Thoracic aorta (tissue), 2 donors: ENCODE measurements at places on chromosomes 6 and 20. TPM values are rescaled to one million over a fixed set of nuclear protein-coding genes. Genes with fewer than 3 reads are reported as not detected.

GRCh38 chr6:17919496-17919895 is 67.9 kb downstream of the KIF13A start:
- no peaks in the 10 kb centered on the region for H3K36me3 ChIP-seq
- H3K4me1 ChIP-seq: peaks cover 53% of the 10 kb centered on the region
- no peak for DNase-seq
- H3K4me3 ChIP-seq: no peak overlapping the region

GRCh38 chr20:35226884-35227681 is 593 bp downstream of the MMP24 start:
- H3K27ac ChIP-seq: no peak overlapping the region
- no peaks in the 10 kb centered on the region for H3K27me3 ChIP-seq
- H3K4me3 ChIP-seq: peak overlapping the region; percentile 58
- DNase-seq: no peak
- no peaks in the 10 kb centered on the region for H3K4me1 ChIP-seq

MLN gene
- total RNA-seq: not detected

DNA sequence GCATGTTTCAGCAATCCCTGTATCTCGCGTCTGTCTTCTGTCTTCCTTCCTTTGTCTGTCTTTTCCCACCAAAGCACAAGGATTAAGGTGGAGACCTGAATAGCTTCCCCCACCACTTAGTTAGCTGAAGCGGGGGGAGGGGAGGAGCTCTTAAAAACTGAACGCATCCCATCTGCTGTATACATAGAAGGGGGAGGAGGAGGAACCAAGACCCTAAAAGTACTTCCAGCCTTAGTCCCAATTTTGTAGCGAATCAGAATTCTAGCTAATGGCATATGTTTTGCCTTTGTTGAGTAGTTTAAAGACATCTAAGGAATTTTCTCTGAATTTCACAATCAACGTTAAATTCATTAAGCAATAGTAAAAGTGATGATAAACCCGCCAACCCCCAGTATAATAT is 47.9 kb downstream of the GNAS start:
- no peaks in the 10 kb centered on the region for H3K27me3 ChIP-seq
- H3K27ac ChIP-seq: no peak overlapping the region
- peaks cover 15% of the 10 kb centered on the region for H3K36me3 ChIP-seq
- no peak overlapping the region for H3K4me3 ChIP-seq
- no peak for DNase-seq

GRCh38 chr6:29071831-29072723 is 15.0 kb downstream of the OR2B3 start:
- H3K27me3 ChIP-seq: no peaks in the 10 kb centered on the region
- DNase-seq: no peak
- no peaks in the 10 kb centered on the region for H3K36me3 ChIP-seq
- H3K27ac ChIP-seq: no peak overlapping the region
- H3K4me3 ChIP-seq: no peak overlapping the region
- no peaks in the 10 kb centered on the region for H3K4me1 ChIP-seq

DNA sequence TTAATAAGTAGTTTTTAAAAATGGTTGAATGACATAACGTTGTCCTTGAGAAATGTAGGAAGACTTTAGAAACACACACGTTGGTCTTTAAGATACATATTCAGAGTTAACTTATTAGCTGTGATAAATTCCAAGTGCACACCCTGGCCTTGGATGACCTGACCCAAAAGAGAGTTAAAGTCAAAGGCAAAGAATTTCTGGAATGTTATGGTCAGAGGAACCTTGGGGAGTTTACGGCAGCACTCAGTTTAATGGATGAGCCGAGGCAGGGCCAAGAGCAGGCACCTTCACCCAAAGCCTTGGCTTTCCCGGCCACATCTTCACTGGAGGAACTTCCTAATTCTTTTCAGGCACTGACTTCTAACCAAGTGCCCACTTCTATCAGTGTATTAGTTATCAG is 200.5 kb downstream of the SMOC2 start:
- H3K4me3 ChIP-seq: no peak overlapping the region
- H3K27me3 ChIP-seq: no peaks in the 10 kb centered on the region
- peaks cover 5% of the 10 kb centered on the region for H3K36me3 ChIP-seq
- H3K27ac ChIP-seq: no peak overlapping the region
- no peak for DNase-seq
- H3K4me1 ChIP-seq: peaks cover 45% of the 10 kb centered on the region

DNA sequence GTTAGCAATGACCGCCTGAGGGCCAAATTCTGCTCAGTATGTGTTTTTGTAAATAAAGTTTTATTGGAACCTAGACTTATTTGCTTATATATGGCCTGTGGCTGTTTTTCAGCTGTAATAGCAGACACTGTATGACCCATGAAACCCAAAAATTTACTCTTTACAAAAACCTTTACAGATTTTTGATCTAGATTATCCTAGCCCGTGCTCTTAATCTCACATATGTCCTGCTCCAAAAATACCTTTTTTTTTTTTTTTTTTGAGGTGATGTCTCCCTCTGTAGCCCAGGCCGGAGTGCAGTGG is 148.0 kb upstream of the ZNF217 start:
- H3K4me3 ChIP-seq: no peak overlapping the region
- peaks cover 4% of the 10 kb centered on the region for H3K4me1 ChIP-seq
- DNase-seq: no peak
- H3K27ac ChIP-seq: no peak overlapping the region
- H3K36me3 ChIP-seq: no peaks in the 10 kb centered on the region

GRCh38 chr6:129667621-129668020 is 42.4 kb downstream of the ARHGAP18 start:
- H3K4me1 ChIP-seq: peaks cover 7% of the 10 kb centered on the region
- H3K27me3 ChIP-seq: no peaks in the 10 kb centered on the region
- DNase-seq: no peak
- H3K36me3 ChIP-seq: no peaks in the 10 kb centered on the region

GRCh38 chr6:133512410-133513016 is 271.4 kb downstream of the EYA4 start:
- H3K36me3 ChIP-seq: no peaks in the 10 kb centered on the region
- no peak overlapping the region for H3K4me3 ChIP-seq
- DNase-seq: no peak
- no peaks in the 10 kb centered on the region for H3K4me1 ChIP-seq
